ENCODE measurements at places on chromosomes 7 and 10. TPM values are rescaled to one million over a fixed set of nuclear protein-coding genes. Genes with fewer than 3 reads are reported as not detected.

DNA sequence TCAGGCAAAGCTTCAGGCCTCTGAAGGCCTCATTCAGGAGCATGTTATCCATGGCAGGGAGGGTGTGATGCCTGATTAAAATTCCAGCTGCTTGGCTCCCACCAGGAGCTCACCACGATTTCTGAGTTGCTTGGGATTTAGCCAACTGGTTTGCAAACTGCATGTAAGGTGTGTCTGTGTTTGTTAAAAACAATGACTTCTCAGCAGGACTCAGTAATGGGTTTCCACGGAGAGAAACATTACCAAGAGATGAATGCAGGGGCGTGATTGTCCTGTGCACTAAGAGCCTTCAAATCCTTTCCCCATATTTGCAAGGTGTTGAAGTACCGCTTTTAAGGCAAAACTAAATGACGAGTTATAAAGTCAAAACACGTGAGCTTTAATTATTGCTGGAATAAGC lies 88.8 kb upstream of the BTBD16 start:
- DNase-seq = no peak

DNA sequence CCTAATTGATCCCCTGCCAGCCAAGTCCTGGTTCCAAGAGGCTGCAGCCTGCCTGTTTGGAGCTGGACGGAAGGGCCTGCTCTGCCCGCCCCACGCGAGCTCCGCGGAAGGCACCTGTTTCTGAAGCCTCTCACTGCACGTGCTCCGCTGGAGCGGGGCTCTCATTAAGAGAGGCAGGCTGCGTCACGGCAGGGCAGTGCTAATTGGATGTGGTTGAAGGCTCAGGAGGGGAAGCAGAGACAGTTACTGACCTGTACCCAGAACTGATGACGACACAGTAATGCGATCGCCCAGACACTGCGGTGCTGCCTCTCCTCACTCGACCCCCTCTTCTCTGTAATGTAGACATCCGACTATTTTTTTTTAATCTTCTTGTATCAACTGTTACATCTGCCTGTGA lies 411.1 kb upstream of the MGMT start:
- DNase-seq = no peak

GRCh38 chr10:49756641-49757040 lies 5.5 kb downstream of the OGDHL start:
- DNase-seq = no peak

GRCh38 chr7:18607025-18607424 lies 111.5 kb downstream of the HDAC9 start:
- DNase-seq = no peak

DNA sequence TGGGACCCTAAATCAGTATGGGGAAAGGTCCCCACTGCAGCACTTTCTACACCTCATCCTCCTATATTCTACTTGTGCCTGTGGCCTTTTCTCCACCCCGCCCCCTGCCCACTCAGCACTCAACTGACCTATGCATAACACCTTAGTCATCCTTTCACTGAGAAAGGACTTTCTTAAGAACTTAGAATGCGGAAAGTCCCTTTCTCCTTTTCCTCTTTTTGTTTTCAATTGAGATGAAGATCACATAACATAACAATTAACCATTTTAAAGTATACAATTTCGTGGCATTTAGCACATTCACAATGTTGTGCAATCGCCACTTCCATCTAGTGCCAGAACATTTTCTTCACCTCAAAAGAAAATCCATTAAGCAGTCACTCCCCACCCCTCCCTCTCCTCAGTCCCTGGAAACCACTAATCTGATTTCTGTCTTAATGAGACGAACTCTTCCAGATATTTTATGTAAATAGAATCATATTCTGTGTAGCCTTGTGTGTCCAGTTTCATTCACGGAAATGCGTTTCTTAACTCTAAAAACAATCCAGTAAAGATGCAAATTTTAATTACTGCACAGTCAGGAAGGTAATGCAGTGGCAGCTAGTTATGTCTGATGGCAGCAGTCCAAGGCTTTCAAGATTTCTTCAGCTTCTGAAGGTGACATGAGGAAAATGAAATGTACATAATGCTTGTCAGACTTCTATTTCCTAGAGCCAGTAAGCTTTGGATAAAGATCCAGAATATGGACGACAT lies 41.7 kb downstream of the FAS start:
- DNase-seq = no peak

DNA sequence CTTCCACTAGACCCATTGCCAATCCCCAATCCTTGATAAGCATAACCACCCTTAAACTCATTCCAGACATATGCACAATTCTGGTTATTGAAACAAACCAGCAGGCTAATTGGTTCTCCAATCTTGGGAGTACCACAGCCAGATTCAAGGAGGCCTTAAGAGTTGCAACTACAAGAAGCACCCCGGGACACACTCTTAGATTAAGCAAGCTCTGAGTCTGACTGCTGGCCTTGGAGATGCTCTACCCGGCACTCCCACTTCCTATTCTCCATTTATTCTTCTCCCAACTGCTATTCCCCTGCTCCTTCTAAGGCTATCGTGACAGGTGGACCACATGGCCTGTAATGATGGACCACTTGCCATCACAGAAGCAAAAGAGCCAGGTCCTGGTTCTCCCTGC lies 40.3 kb downstream of the CYTH3 start:
- DNase-seq = no peak

DNA sequence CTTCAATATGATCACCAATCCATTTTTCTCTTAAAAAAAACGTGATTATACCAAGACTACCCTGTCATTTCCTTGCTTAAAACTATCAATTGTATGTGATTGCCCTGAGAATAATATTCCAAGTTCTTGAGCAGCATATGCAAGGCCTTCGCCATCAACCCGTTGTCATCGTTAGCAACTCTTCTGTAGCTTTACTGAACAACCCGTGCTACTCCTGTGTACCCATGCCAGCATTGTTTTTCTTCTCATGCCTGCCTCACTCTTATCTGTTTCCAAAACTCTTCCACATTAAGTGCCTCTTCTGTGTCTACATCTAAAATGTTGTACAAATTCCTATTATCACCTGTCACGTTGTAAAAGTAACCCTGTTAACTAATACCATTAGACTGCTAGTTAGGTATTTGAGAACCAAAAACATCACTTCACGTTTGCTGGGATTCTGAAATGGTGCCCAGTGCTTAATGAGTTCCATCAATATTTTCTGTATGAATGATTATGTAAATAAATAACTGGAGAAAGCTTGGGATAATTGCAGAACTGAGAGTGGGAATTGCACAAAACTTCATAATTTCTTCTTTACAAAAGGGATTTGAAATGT lies 10.5 kb downstream of the CAV2 start:
- DNase-seq = no peak

GRCh38 chr7:140506788-140507464 lies 27.6 kb upstream of the MKRN1 start:
- peak; percentile 55 for DNase-seq

- no peak for DNase-seq
Observed at GRCh38 chr7:80333040-80333439, 178.8 kb downstream of the GNAT3 start.

DNA sequence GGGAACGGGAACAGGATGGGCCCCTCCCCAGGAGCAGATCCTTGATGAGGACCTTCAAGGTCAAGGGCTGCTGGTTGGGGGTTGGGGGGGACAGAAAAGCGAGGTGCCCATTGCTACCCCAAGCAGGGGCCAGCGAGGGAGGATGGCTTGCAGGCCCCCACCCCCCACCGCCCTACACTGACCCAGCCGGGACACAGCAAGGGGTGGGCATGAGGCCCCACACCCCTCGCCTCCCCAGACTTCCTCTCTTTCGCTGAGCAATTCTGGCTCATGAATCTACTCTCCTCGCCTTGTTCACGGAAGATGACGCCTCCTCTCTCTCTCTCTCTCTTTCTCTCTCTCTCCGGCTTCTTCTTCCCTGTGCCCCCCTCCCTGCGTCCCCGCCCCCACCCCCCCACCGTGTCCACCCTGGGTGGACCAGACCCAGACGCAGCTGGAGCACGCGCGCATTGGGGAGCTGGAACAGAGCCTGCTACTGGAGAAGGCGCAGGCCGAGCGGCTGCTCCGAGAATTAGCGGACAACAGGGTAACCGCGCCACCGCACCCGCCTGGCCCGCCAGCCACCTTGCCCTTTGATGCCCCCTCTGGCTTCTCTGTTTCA lies 81.1 kb upstream of the GTF2IRD1 start:
- DNase-seq = peak; percentile 56

- no peak for DNase-seq
Observed at GRCh38 chr7:23266918-23267317, 20.3 kb downstream of the GPNMB start.

GRCh38 chr7:22681312-22681711 lies 45.7 kb upstream of the IL6 start:
- no peak for DNase-seq

DNA sequence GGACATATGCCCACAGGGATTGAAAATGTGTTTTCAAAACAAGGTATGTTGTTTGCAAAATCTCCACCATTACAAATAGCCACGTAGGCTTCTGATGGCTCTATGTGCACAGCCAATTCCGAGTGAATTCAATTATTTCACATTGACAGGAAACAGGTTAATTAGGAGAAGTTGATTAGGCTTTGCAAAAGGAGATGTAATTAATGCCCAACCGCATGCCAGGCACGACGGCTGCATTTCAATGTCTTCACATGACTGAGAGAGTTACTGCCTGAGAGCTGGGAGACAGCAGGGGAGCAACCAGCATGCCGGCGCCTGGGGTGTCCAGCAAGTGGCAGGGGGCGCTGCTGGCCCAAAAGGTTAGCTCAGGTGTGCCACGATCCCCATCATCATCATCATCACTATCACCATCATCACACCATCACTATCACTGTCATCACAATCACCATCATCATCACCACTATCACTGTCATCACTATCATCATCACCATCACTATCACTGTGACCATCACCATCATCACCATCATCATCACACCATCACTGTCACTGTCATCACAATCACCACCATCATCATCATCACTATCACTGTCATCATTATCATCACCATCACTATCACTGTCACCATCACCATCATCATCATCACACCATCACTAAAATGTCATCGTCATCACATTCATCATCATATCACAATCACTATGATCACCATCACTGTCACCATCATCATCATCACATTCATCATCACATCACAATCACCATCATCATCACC lies 30.2 kb downstream of the PWWP2B start:
- no peak for DNase-seq

DNA sequence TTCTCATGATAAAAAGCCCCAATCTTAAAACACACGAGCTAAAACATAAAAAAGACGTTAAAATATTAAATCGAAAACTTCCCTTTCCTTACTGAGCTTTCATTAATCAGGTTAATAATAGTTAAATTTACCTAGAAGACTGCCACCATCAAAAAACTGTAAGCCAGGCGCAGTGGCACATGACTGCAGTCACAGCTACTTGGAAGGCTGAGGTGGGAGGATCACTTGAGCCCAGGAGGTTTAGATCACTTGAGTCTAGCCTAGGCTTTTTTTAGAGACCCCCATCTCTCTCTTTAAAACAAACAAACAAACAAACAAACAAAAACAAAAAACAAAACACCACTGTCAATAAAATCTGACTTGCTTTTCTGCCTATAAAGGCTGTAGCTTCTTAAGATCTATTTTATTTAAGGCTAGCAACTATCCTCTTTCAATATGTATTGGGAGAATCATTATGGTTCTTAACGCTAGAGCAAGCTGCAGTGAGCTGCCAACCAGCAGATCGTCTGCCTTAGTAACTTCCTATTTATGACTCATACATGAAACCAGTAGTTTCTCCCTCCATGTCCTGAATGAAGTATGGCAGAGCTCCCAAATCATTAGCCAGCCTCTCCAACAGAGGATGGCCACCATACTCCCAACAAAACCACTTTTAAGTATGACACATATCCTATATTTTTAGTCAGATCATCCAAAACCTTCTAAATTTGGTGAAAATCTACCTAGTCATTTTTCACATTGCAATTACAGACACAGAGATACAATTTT lies 163.7 kb downstream of the SRPK2 start:
- peak; percentile 85 for DNase-seq

DNA sequence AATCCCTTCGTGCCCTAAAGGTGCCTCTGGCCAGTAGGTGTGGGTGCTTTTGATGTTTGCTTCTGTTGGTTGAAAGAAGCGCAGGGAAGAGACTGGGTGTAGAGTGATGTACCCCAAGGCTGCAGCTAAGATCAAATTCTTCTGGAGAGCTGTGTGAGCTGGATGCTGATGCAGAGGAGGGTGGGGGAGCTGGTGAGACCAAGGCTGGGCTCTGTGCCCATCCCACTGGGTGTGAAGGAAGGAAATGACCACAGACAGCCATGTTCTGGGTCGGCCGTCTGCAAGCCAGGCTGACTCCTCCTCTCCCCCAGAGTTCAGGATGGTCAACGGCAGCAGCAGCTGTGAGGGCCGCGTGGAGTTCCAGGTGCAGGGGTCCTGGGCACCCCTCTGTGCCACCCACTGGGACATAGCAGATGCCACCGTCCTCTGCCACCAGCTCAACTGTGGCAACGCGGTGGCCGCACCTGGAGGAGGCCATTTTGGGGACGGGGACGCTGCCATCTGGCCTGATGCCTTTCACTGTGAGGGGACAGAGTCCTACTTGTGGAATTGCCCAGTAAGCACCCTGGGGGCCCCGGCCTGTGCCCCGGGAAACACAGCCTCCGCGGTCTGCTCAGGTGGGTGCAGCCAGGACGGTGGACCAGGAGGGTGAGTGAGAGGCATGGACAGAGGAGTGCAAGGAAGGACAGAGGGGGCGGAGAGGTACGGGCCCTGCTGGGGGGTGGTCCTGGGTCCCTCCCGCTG lies 5.1 kb downstream of the SCART1 start:
- DNase-seq = no peak

DNA sequence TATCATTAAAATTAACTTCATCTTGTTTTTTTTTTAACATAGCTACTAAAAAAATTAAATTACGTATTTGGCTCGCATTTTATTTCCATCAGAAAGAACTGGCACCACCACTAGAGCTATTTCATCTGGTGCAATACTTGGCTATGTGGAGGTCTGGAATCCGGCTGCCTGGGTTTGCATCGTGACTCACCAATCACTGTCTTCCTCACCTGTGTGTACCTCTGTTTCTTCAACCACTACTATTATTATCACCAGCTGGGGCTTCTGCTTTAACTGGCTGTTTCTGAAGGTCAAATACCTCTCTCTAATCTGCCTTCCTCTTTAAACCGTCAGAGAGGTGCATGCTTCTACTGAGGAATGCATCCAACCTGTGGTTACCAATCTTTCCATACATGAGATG lies 6.5 kb downstream of the WDR91 start:
- DNase-seq = no peak

Gene HBP1
- polyA plus RNA-seq = 81.7 TPM

Gene OPN4
- polyA plus RNA-seq = not detected

Gene SNX10
- polyA plus RNA-seq = 9.3 TPM

Gene C10orf67
- polyA plus RNA-seq = 0.16 TPM

Gene SFTPD
- polyA plus RNA-seq = not detected

Gene C10orf62
- not detected for polyA plus RNA-seq

Gene ADAM12
- polyA plus RNA-seq = 0.51 TPM

Gene TMEM196
- polyA plus RNA-seq = not detected

Gene CDNF
- 1.4 TPM for polyA plus RNA-seq

Gene LIMK1
- polyA plus RNA-seq = 15.6 TPM

Gene FEZF1
- not detected for polyA plus RNA-seq

Data from cardiac muscle cell (in vitro differentiated cells and primary cell).